ENCODE measurements at places on chromosomes 12 and 14.
A peak's percentile ranks its signal among the peaks of the same experiment; 100 is the strongest.

DNA sequence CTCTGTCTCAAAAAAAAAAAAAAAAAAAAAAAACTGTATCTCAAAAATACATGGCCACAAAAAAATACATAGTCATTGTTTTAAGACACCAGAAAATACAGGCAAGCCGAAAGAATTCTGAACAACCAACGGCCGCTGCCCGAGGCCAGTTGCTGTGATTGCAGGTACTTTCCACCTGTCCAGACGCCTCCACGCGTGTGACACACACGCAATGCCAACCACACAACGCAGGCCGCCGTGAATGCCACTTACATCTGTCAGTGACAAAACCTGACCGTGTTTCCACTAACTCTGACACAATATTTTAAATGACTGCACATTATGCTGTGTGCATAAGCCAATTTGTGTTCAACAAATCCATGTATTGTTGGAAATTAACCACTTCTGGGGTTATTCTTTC lies 22.4 kb upstream of the INF2 start:
- no peaks in the 10 kb centered on the region for H3K36me3 ChIP-seq
- H3K4me3 ChIP-seq, result no peak overlapping the region
- peaks cover 5% of the 10 kb centered on the region for H3K4me1 ChIP-seq
- H3K27ac ChIP-seq, result no peak overlapping the region

DNA sequence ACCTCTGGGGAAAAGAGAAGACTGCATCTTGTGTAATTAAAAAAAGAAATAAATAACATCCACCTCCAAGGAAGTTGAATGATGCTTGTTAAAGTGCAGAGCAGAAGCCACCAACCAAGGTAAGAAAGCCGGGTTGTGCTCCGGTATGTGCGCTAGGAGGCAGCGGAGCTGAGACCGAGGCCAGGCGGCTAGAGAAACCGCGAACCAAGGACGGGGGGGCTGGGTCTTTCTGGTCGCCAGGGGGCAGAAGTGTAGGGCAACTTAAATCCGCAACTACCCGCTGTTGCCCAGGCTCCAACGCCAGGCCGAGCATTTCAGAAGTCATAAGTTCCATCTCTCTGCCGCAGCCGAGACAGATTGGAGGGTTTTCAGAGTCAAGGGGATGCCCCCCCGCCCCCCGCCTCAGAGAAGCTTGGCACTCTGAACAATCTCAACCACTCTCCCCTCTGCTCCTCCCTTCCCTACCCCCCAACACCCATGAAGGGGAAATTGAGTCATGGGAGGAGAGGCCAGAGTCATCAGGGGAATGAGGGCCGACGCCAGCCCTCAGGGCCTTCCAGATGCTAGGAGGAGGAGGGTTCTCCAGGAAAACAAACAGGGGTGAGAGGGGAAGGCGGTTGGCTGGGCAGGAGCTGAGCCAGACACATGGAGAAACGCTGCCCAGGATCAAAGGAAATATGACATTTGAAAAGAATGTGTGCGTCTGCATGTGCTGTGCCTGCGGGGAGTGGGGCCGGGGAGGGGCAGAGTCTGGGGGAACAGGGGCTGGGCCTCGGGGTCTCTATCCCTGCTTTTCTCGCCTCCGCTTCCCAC lies 2.2 kb upstream of the NFATC4 start:
- peaks cover 63% of the 10 kb centered on the region for H3K4me1 ChIP-seq
- peak overlapping the region; percentile 93 for H3K4me3 ChIP-seq
- H3K36me3 ChIP-seq, result no peaks in the 10 kb centered on the region
- peaks cover 2% of the 10 kb centered on the region for H3K27me3 ChIP-seq
- peak overlapping the region; percentile 97 for H3K27ac ChIP-seq

DNA sequence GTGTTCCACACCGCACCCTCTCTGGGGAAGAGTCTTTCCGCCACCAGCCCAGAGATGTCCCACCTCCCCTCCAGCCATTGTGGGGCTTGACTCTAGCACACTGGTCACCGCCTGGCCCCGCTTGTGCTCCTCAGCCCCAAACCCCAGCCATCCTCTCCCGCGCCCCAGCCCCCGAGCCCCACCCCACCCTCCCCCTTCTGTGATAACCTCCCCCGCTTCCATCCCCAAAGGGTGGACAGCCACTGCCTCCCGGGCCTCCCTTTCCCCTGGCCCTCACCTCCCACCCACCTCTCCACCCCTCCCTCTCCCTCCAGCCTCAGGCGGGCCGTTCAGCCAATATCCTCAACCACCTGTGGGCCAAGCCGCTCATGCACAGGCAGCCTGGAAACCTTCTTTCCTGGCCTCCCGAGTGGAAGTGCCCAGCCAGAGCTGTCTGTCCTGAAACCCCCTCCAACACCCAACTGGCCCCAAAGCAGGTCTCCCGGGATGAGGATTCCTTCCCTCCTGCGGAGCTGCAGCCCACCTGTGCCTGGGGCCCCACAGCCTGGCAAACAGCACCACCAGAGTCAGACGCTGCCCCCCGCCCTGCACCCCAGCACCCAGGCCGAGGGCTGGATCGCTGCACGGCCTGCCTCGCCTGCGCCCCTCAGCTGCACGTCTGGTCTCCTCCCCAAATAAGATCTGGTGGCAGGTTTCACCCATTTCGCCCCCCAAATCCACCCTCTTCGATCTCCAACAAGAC lies 27.1 kb upstream of the NUDT14 start:
- H3K36me3 ChIP-seq, result no peaks in the 10 kb centered on the region
- H3K4me1 ChIP-seq, result no peaks in the 10 kb centered on the region
- peaks cover 5% of the 10 kb centered on the region for H3K27me3 ChIP-seq
- no peak for DNase-seq

- DNase-seq, result no peak
- H3K27me3 ChIP-seq, result peaks cover 11% of the 10 kb centered on the region
- no peak overlapping the region for H3K27ac ChIP-seq
- H3K4me1 ChIP-seq, result peaks cover 7% of the 10 kb centered on the region
- no peak overlapping the region for H3K4me3 ChIP-seq
- H3K36me3 ChIP-seq, result no peaks in the 10 kb centered on the region
Observed at GRCh38 chr12:106188256-106188655, 49.5 kb upstream of the NUAK1 start.

- peaks cover 1% of the 10 kb centered on the region for H3K27me3 ChIP-seq
- no peak for DNase-seq
- H3K27ac ChIP-seq, result no peak overlapping the region
- H3K4me3 ChIP-seq, result no peak overlapping the region
- H3K36me3 ChIP-seq, result no peaks in the 10 kb centered on the region
- H3K4me1 ChIP-seq, result peaks cover 11% of the 10 kb centered on the region
Observed at GRCh38 chr14:72826039-72826438, 67.9 kb downstream of the DPF3 start.

DNA sequence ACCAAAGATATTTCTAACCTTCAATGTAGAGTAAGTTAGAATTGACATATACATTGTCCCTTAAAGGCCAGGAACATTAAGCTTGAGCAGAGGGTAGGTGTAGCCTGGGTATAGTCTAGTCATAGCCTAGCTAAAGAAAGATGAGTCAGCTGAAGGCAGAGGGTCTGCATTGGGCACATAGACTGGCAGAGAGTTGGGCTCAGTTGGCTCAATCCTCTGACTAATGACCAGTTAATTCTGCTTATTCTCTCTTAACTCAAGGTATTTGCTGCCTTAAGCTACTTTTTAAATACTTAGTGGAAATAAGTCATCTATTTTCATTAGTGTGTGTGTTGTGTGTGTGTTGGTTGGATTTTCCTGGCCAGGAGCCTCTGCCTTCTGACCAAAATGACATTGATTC lies 467.1 kb downstream of the RAD51B start:
- no peaks in the 10 kb centered on the region for H3K27me3 ChIP-seq
- H3K4me1 ChIP-seq, result peaks cover 21% of the 10 kb centered on the region
- H3K27ac ChIP-seq, result no peak overlapping the region
- DNase-seq, result peak; percentile 41

GRCh38 chr12:107948391-107948945 lies 174.0 kb downstream of the ASCL4 start:
- H3K4me1 ChIP-seq, result no peaks in the 10 kb centered on the region
- H3K36me3 ChIP-seq, result peaks cover 6% of the 10 kb centered on the region
- DNase-seq, result no peak
- no peak overlapping the region for H3K4me3 ChIP-seq

DNA sequence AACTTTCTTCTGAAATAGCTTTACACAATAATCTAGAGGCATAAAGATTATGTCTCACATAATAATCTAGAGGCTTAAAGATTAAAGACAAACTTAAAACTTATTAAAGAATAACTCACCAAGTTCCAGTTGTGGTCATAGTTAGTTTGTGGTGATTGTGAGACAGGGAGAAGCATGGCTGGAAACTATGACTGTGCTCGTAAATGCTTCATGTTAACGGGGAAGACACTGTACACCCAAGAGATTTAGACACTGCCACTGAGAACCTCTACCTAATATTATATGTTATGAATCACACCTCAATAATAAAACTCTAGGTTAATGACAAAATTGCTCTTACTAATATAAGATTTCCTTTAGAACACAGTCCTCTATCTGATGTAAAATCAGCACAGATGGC lies 541.6 kb downstream of the TMEM121 start:
- DNase-seq, result no peak
- peaks cover 4% of the 10 kb centered on the region for H3K36me3 ChIP-seq
- H3K4me1 ChIP-seq, result no peaks in the 10 kb centered on the region

- H3K4me1 ChIP-seq, result no peaks in the 10 kb centered on the region
- H3K27me3 ChIP-seq, result peaks cover 8% of the 10 kb centered on the region
- no peak for DNase-seq
Observed at GRCh38 chr12:119154435-119154818, 24.3 kb upstream of the HSPB8 start.

- no peak overlapping the region for H3K27ac ChIP-seq
- H3K4me1 ChIP-seq, result peaks cover 13% of the 10 kb centered on the region
- no peak for DNase-seq
- H3K36me3 ChIP-seq, result peaks cover 23% of the 10 kb centered on the region
- H3K27me3 ChIP-seq, result peaks cover 3% of the 10 kb centered on the region
Observed at GRCh38 chr14:72957213-72957612, 30.9 kb downstream of the DCAF4 start.

- H3K27ac ChIP-seq, result no peak overlapping the region
- peaks cover 44% of the 10 kb centered on the region for H3K27me3 ChIP-seq
- no peak overlapping the region for H3K4me3 ChIP-seq
- H3K36me3 ChIP-seq, result no peaks in the 10 kb centered on the region
- H3K4me1 ChIP-seq, result peaks cover 9% of the 10 kb centered on the region
- no peak for DNase-seq
Observed at GRCh38 chr14:67554341-67554740, 21.3 kb downstream of the PLEKHH1 start.

DNA sequence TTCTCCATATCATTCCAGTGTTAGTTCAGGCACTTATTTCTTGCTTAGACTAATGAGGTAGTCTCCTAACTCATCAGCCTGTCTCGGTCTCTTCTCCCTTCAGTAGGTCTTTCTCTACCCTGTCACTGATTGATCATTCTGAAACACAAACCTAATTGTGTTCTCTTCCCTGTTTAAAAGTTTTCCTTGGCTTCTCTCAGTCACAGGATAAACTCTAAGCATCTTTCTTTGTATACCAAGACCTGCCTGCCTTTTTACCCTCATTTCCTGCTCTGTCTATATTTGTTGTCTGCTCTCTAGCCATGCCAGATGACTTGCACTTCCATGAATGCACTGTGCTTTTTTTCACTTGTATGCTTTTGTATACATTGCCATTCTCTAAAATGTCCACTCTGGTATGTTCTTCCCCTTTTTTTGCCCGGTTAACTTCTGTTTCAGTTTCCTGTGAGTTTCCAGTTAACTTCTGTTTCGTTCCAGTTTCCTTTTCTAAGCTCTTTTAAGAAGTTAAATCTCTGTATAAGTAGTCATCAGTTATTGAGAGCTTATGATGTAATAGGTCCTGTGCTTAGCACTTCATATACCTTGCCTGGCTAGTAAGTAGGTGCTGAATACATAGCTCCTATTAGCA lies 12.8 kb downstream of the DIP2B start:
- peaks cover 3% of the 10 kb centered on the region for H3K27me3 ChIP-seq
- no peak overlapping the region for H3K4me3 ChIP-seq
- DNase-seq, result peak; percentile 39
- H3K4me1 ChIP-seq, result peaks cover 30% of the 10 kb centered on the region
- no peak overlapping the region for H3K27ac ChIP-seq
- peaks cover 4% of the 10 kb centered on the region for H3K36me3 ChIP-seq

DNA sequence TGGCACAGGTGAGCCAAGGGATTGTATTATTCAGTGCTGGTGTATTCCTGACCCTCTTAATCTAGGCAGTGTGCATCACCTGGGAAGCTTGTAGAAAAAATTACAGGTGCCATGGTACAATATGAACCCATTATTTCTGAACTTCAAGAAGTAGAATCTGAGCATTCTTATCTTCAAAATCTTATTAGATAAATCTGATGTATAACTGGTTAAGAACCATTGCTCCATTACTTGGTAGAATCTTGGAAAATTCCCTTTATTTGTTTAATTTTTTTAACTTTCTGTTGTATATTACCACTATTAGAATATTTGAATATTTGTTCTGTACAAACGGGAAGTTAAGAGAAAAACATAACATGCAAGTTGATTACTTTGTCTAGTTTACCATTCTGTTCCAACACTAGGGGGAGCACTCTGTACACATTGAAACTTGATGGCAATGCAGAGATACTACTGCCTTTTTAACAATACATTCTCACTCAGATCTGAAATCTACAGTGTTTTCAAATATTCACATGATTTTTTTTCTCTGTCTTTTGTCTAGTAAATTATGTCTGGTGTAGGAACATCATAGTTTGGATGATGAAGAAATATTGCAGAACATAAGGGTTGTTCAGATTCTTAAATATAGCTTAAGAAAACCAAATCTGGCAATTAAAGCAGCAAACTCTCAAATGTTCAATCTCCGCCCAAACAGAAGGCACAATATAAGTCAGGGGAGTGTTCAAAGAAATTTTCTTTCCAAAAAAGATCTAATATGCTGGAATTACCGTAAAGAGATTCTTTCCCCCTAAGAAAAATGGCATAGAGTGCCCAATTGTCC lies 196.6 kb downstream of the PCNX1 start:
- H3K36me3 ChIP-seq, result peaks cover 15% of the 10 kb centered on the region
- peak; percentile 75 for DNase-seq
- no peak overlapping the region for H3K4me3 ChIP-seq
- no peaks in the 10 kb centered on the region for H3K27me3 ChIP-seq
- no peak overlapping the region for H3K27ac ChIP-seq

- no peak for DNase-seq
- H3K4me3 ChIP-seq, result no peak overlapping the region
- H3K36me3 ChIP-seq, result no peaks in the 10 kb centered on the region
- peaks cover 14% of the 10 kb centered on the region for H3K4me1 ChIP-seq
- peaks cover 13% of the 10 kb centered on the region for H3K27me3 ChIP-seq
Observed at GRCh38 chr12:64587447-64587846, 22.8 kb upstream of the RASSF3 start.
